ENCODE measurements at places on chromosomes 3 and 15.
A peak's percentile ranks its signal among the peaks of the same experiment; 100 is the strongest.

DNA sequence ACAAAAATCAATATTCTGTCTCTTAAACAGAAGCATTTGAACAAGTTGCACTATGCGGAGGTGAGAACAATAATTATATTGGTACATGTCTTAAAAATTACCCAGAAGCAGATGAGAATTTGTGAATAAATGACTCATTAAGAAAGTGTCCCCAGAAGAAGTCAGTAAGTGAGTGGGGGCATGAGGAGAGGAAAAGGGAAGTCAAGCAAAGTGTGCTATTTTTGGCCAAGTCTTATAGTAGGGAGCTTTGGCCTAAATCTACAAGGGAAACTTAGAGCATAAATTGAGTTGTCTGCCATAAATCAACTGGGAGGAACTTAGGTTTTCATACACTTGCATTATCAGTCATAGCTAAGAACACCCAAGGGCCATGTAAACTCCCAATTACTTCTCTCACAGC, 86.9 kb upstream of the SATB1 start:
- DNase-seq = no peak

GRCh38 chr3:161859865-161860450, 363.4 kb downstream of the OTOL1 start:
- no peak for DNase-seq

DNA sequence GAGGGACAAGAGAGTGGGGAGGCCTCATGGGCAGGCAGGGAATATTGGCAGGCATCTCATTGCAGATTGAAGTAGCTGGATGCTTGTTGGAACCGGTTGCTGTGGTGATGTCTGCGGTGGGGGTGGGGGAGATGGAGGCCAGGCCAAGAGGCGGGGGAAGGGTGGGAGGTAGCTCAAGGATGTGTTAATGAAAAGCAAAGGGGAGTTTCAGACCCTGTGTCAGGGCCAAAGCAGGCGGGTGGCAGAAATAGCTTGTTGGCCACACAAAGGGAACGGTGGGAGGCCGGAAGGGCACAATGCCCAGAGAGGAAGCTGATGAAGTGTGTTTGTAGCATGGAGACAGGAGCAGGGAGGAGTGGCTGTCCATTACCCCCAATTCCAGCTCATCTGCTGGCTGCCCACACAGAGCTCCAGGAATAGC, 28.0 kb downstream of the CCDC33 start:
- DNase-seq = no peak

- DNase-seq = no peak
Observed at GRCh38 chr15:89670971-89671560, 8.1 kb downstream of the PLIN1 start.

GRCh38 chr3:21502656-21503055, 248.4 kb downstream of the ZNF385D start:
- peak; percentile 1 for DNase-seq

GRCh38 chr3:31880020-31880419, 101.0 kb downstream of the OSBPL10 start:
- no peak for DNase-seq

DNA sequence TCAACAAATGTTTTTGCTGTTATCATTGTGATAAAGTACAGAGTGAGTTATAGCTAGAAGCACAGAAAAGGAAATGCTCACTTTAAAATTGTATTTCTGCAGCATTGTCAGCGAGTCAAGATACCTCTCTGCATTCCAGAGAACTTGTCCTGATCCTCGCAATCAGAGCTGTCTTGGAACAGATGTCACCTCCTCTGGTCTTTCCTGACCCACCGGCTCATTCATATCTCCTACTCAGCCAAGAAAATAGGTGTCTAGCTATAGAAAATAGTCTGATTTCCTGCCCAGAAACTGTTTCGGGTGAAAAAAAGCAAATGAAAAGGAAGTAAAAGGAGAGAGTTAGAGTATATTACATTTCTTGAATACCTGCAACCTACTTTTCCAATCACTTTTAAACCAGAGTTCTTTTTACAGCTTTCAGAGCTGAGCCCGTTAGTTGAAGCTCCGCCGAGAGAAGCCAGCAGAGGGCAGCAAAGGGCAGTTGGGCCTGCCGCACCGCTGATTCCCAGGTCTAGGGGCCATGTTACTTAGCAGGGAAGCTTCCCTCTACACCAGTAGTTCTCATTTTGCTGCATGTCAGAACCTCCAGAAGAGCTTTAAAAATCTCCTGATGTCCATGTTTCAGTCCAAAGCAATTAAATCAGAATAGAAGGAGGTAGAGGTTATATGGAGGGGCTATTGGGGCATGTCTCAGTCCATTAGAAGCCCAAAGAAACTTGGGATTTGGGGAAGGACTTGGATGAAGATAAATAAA, 185.7 kb upstream of the THRB start:
- DNase-seq = peak; percentile 59

DNA sequence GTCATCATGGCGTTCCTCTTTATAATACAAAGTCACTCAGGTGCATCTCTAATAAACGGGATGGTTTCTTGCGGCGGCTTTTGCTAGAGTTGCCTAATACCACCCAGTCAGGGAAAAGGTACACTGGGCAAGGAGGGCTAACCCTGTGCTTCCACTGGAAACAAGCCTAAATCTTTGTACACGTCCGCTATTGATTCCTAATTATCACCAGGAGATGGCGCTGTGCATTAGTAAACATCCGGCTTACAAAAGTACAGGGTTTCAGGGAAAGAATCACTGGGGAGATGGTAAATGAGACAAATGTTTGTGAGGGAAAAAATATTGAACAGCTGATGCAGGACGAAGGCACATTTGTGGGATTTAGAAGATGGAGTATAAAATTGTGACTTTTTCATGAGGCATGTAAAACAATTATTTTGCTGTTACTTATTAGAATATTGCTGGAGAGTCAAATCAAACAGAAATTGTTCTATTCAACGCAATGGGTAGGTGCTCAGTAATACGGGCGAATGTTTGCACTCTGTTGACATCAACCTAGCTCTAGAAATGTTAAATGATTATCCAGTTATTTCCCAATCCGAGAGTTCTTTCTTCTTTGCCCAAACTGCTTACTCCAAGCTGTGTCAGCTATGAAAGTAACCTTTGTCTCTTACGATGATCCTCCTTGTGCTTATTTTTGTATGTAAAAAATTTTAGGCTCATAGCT, 50.6 kb downstream of the GMNC start:
- DNase-seq = peak; percentile 73

DNA sequence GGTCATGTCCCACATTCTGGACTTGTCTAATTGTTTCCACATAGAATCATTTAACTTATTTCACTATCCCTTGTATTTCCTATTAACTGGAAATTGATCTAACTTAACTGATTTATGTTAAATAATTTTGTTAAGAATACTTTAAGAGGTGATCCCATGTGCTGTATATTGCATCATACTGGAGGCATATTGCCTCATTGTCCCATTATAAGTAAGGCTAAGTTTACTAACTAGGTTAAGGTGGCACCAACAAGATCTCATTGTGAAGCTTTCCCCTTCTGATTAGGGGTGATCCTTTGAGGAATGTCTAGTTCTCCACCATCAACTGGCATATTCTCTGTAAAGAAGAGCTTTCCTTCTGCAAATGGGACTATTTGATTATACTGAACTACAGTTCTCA, 24.4 kb downstream of the MAP1A start:
- DNase-seq = no peak

DNA sequence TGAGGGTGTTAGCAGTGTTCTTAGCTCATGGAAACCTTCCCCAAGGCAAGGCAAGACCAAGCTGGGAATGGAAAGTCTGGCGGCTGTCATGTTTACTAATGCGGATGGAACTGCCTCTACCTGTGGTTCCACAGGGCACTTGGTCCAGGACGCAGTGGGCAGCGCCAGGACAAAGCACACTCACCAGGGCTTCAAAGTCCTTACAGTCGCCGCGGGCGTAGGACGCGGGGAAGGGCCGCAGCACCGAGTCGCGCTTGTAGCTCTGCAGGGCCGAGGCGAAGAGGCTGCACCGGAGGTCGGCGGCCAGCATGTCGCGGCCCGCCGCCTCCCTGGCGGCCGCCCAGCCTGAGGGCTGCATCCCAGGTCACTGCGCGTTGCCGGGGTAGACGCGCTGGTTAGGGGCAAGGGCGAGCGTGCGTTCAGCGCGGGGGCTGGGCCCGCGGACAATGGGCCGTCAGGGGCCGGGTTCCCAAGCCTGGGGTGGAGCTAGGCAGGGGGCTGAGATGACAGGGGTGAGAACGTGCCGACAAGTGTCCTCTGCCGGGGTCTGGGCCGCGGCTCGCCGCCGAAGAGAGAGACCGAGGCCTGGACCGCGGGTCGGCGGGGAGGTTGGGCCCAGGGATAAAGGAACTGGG, 497 bp downstream of the PARP16 start:
- peak; percentile 69 for DNase-seq

DNA sequence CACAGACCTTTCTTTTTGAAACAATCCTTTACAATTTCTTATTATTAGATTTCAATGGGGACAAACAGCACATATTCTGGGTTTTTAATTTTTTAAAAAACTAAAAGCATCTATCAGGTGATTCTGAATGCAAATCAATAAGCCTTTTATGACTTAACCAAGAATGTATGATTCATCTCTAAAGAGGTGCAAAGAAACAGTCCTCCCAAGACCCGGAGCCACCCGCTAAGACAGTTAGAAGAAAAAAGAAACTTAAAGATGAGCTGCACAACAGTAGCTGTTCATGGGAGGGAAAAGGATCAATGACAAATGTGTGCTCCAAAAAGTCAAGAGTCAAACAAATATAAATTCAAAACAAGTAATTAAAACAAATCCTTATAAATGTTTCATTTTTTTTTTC, 319.5 kb downstream of the THSD4 start:
- no peak for DNase-seq

- no peak for DNase-seq
Observed at GRCh38 chr3:159616234-159616825, 372.3 kb upstream of the IL12A start.

DNA sequence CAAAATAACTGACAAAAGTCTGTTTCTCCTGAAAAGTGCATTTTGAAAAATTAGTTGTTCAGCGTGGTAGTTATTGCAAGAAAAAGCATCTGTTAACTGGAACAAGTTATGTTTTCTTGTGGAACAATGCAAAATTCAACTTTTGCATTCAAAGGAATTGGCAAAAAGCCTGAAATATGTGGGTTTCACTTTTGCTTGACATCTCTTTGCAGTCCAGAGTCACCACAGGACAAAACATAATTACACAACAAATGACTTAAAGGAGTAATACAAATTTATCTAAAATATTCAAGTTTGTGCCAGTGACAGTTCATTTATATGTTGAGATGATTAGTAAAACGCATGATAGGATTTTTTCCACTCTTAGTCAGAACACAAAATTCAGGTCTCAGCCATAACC, 96.3 kb upstream of the P2RY1 start:
- DNase-seq = no peak

DNA sequence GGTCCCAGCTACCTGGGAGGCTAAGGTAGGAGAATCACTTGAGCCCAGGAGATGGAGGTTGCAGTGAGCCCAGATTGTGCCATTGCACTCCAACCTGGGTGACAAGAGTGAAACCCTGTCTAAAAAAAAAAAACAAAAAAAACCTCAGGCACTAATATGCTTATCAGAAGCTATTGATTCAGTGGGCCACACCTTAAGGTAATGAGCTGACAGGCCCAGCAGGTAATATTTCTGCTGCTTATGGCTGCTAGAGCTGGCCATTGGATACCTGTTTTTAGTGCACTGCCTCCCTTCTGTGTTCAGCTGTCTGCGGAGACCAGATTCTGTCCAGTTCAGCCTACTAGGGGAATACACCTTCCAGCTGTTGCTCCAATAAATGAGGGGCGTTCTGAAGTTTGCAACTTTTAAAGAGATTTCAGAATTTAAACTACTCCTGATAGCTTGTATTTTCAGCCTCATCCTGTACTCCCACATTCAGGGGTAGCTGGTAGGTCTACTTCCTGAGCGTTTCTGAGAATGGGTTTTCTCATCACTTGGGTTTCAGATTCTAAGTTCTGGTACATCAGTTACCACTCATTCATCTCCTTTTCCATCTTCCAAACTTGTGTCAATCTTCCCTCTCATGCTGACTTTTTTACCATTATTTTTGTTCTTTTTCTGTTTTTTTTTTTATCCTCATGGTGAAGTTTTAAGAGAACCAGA, 69.0 kb downstream of the ATP11B start:
- no peak for DNase-seq

DNA sequence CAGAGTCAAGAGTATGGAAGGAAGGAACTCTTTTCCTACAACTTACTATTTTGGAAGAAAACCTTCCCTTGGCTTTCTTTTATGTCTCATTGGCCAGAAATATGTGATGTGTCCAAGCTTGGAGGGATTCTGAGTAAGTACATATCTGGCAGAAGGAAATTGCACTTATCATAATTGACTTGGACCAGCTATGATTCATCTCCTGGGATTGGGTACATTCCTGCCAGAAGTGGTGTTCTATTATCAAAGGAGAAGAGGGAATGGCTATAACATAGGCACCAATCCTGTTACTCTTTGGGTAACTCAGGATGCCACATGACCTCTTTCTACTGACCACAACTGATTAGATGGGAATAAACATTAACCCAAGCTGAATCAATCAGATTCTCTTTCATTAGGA, 13.5 kb upstream of the DAZL start:
- DNase-seq = no peak

DNA sequence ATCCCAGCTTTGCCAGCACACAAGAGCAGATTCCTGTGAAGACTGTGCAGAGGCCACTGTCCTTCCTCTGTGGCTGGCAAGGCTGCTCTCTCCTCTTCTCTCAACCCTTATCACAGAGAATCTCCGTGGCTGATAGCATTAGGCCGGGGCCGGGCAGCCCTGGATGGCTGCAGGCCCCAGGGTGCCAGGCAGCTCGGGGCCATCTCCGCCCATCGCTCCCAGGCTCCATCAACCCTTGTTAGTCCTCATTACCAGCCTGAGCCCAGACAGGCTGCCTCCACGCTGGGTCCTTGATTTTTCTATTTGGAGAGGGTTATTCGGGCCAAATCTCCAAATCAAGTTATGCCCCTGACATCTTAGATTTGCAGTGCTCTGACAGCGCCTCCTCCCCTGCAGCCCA, 39.1 kb downstream of the MRPL46 start:
- DNase-seq = no peak

DNA sequence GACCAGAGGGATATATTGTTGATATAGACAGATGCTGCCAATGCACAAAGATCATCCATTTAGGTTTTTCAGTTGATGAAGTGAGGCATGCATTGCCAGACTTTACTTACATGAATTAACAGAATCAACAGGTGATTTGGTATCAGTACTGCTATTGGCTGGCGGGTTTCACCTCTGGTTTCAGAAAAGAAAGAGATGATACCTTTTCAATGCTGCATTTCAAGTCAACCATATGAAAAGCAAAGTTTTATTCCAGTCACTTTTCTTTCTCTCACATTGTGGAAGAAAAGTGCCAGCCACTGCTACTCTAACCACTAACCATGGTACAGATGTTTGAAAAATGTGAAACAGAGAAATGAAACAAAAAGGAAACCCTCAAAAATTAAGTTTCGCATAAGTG, 289.1 kb downstream of the TIGIT start:
- DNase-seq = no peak

DNA sequence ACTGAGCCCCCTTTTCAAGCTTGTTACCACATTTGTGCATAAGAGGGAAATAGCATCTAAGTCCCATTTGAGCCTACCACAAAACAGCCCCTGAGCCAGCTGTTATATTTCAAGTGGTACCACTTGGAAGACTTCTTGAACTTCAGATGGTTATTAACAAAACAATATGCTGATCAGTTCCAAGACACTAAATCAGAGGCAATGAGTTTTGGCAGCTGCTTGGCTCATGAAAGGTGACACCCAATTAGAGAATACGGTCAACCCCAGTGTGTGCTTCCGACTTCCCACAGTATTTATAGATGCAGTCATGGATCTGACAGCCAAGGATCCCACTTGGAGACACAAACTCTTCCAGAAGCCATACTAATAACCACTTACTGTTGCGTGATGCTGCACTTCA, 469.6 kb upstream of the PPP2R3A start:
- DNase-seq = no peak
